Effector memory CD8-positive, alpha-beta T cell (primary cell): ENCODE measurements at places on chromosomes 1 and 21.

DNA sequence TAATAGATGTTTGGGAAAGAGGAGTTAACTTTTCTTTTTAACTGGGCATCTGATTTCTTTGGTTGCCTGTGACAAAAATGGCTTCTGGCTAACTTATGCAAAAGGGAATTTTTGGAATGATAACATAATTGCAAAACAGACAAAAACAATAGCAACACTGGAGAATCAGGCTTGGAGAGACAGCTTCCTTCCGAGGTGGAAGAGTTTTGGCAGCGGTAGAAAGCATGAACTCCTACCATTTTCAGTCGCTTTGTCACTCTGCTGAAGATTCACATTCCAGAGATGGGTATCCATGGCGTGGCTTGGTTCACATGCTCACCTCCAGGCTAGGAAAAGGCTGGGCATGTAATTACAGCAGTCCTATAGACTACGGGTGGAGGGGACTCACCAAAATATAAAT is 17.2 kb upstream of the FGGY start:
- no peak for DNase-seq

- DNase-seq: no peak
These were observed 75.7 kb upstream of the KIF26B start for GRCh38 chr1:245079021-245079609.

DNA sequence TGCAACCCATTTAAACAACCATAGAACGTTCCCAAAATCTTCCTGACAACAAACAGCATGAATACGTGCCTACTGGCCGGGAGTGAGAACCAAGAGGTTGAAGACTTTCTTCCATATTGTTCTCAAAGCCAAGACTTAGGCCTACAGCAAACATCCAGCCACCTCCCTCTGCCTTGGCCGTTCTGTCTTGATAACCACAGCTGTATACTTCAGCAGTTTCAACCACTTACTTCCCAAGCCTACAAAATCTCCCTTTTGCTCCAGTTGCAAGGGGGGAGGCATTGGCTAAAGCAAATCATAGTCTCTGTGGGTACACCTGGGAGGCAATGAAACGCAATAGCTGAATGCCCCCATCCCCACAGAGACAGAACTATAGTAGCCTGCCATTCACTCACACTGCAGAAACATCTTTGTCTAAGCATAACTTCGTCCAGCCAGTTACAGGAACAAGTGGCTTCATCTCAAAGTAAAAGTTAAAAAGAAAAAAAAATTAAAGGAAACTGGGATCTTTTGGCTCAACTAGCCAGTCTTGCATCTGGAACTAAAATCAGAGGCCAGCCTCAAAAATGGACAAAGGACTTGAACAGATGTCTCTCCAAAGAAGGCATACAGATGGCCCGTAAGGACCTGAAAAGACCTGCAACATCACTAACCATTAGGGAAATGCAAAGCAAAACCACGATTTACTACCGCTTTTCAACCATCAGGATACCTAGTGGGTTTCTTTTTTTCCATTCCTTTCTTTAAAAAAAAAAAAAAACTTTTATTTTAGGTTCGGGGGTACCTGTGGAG is 186.0 kb downstream of the PSMG1 start:
- no peak for DNase-seq

- no peak for DNase-seq
These were observed 6.0 kb downstream of the TMEM222 start for GRCh38 chr1:27327964-27328363.

DNA sequence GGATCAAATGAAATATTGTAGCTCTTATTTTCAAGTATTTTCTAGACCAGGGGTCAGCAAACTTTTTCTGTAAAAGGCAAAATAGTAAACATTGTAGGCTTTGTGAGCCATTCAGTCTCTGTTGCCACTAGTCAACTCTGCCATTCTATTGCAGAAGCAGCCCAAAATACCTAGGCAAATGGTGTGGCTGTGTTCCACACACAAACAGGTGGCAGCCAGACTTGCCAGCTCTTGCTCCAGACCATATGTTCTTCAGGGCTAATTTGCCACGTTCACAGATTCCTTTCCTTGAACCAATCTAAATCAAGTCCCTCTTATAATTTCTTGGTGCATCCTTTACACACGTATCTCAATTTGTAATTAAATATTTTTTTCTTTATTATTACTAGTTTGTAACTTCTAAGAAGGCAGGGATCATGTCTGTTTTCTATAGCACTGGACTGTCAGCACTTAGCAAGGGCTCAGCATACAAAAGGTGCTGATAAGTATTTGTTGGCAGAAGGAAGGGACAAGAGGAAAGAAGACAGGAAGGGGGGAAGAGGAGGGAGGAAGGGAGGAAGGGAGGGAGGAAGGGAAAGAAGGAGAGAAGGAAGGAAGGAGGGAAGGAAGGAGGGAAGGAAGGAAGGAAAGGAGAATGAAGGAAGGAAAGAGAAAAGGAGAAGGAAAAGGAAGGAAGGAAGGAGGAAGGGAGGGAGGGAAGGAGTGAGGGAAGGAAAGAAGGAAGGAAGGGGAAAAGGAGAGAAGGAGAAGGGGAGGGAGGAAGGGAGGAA is 106.5 kb upstream of the EDEM3 start:
- DNase-seq: no peak
